Stimulated activated CD8-positive, alpha-beta memory T cell treated with anti-CD3 and anti-CD28 coated beads, Interleukin-7, amount 100 ng/mL, for 24 hours (primary cell): ENCODE measurements at places on chromosomes 13 and 19.

GRCh38 chr13:83876546-83876945, 5.7 kb downstream of the SLITRK1 start:
- DNase-seq = no peak

GRCh38 chr13:73835138-73835721, 299.0 kb downstream of the KLF12 start:
- no peak for DNase-seq

DNA sequence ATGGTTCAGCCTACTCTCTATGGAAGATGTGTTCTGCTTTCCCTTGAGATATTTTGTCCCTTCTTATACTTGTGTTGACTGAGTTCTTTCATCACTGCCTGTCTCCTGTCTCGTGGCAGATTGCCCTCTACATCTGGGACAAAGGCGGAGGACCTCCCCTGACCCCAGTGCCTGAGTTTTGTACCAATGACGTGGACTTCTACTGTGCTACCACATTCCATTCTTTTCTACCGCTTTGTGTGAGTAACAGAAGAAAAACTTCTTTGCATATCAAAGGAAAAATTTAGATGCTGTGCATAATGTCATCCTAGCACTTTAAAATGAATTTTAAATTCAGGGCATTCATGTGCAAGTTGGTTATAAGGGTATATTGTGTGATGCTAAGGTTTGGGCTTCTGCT, 74.6 kb downstream of the B3GLCT start:
- no peak for DNase-seq

DNA sequence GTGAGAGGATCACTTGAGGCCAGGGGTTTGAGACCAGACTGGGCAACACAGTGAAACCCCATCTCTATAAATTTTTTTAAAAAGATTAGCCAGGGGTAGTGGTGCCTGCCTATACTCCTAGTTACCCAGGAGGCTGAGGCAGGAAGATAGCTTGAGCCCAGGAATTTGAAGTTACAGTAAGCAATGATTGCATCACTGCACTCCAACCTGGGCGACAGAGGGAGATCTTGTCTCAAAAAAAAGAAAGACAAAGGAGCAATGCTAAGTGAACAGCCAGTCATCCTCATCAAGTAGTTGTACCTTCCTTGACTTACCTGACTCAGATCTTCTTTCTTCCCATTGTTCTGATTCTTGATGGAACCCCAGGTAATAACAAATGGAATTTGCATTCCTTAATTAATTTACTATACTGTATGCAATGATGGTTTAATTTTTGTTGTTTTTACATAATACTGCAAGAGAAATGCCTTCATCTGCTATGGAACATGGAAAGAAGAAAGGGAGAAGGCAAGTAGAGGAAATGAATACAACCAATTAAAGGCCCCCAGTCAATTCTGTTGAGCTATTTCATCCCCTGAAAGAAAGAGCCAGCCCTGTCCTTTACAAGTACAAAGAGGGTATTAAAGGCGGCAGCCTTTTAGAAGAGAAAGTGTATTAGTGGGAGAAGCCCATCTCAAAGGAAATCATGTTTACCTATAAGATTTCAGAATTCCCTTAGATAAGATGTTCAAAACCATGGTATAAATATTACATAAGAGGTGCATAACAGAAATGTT, 316.7 kb downstream of the DIAPH3 start:
- DNase-seq = no peak

- DNase-seq = no peak
These were observed 36.3 kb downstream of the MCF2L start for GRCh38 chr13:113005076-113005865.

- DNase-seq = no peak
These were observed 578.1 kb upstream of the MIR17HG start for GRCh38 chr13:90769387-90769786.

GRCh38 chr13:97120976-97121375, 101.2 kb upstream of the MBNL2 start:
- no peak for DNase-seq
